ENCODE measurements at places on chromosomes 5 and 9.

DNA sequence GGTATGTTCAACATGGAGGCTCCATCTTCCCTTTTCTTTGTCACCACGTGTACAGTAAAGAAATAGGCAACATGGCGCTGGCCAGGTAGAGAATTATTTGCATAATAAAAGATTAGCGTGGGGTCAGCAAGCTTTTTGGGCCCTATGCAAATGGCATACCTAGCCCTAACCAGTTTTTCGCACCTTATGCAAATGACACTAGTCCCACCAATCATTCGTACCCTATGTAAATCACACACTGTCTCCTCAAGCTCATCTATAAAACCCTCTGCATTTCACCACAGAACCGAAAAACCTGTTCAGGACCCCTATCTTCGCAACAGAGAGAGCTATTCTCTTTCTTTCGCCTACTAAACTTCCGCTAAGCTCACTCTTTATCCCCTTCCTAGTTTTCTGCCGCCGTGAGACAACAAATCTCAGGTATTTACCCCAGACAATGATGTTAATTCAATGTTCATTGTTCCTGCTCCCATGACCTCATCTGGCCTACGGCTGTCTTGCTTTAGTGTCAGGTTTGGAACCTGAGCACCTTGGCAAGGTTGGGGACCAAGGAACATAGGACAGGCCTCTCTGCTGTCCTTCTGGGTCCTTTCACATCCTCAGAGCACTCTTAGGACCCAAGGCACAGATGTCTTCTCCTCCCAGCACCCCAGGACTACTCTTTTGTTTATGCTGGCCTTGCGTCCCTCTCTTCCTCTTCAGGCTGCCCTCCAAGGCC, 180.7 kb upstream of the RAI14 start:
- no peak for DNase-seq

- DNase-seq = no peak
These were observed 132.5 kb downstream of the PPP2R2B start for GRCh38 chr5:146745931-146746577.

DNA sequence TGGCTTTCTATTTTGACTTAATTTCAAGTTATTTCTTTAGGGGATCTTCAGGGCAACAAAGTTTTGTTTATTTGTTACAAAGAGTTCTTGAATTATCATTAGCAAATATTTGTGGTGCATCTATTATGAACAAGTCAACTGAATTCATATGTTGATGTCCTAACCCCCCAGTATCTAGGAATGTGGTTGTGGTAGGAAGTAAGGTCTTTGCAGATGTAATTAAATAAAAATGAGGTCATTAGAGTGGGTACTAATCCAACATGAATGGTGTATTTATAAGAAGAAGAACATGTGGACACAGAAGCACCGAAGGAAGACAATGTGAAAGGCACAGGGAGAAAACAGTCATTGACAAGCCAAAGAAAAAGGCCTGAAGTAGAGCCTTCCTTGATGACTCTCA, 474.0 kb upstream of the DAB2 start:
- no peak for DNase-seq

- DNase-seq = peak; percentile 73
These were observed at the start of gene CARD19 for GRCh38 chr9:93096131-93096802. Gene CARD19, plus strand, starts transcription at chr9:93096217. Its CDS starts 129 bp downstream, at chr9:93096346.

GRCh38 chr9:16191691-16192402, 639.0 kb downstream of the CCDC171 start:
- peak; percentile 90 for DNase-seq

All from GM23248 (cell line).